ENCODE measurements at places on chromosomes 12 and 14.
A peak's percentile ranks its signal among the peaks of the same experiment; 100 is the strongest.

GRCh38 chr12:41121374-41121773 lies 66.7 kb upstream of the PDZRN4 start:
- no peak for DNase-seq

DNA sequence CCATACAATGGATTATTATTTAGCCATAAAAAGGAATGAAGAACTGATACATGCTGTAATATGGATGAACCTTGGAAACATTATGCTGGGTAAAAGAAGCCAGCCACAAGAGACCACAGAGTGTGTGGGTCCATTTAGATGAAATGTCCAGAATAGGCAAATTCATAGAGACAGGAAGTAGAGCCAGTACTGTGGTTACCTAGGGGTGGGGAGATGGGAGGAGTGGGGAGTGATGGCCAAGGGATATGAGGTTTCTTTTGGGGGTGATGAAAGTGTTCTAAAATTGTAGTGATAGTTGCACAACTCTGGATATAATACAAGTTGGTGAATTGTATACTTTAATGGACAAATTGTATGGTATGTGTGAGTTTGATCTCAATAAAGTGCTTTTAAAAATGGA lies 18.6 kb downstream of the JDP2 start:
- no peak for DNase-seq

GRCh38 chr12:52873513-52873831 lies 24.7 kb upstream of the KRT78 start:
- no peak for DNase-seq

GRCh38 chr12:117027251-117028086 lies 71.7 kb downstream of the TESC start:
- no peak for DNase-seq

DNA sequence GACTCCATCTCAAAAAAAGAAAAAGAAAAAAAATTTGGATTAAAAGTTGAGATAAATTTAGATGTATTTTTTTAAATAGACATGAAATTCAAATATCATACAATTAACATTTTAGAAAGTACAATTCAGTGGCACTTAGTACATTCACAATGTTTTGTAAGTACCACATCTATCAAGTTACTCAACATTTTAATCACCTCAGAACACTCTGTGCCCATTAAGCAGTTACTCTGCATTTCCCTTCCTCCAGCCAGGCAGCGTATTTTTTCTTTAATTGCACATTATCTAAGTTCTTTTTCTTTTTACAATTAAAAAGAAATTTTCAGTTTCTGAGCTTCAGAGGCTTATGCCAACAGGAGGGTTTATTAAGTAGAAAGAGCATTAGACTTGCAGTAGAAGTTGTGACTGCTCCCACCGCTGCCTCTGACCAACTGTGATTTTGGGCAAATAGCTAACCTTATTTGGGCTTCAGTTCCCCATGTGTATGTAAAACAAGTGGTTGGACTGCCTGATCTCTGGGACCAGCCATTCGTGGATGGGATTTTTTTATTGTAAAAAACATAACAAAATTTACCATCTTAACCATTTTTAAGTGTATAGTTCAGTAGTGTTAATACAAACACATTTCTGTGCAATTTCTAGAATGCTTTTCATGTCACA lies 65.7 kb downstream of the WNK1 start:
- DNase-seq = no peak

DNA sequence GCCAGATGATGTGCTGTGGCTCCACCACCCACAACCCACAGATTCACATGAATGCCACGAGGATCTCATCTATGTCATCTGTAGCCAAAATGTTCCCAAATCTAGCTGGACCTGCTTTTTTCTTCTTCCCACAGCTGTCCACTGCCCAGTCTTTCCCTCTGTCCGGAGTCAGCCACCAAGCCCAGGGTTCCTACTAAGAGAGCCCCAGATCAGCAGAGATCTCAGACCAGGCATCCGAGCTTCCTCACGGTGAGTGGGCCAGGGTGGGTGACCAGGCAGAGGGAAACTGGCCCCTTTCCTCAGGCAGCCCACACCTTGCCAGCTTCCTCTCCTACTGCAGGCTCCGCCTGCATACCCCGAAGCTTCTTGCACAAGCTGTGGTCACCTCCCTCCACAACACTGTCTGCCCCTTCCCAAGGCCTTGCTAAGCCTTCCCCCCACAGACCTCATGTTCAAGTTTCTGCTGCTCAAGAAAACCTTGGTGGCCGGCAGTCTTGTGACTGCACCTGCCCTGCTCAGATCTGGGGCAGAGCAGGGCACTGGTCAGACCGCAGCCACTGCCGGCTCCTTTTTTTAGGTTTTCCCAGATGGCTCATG lies 81.4 kb downstream of the ACTN1 start:
- no peak for DNase-seq

GRCh38 chr12:116880213-116880816 lies 926 bp downstream of the HRK start:
- no peak for DNase-seq

DNA sequence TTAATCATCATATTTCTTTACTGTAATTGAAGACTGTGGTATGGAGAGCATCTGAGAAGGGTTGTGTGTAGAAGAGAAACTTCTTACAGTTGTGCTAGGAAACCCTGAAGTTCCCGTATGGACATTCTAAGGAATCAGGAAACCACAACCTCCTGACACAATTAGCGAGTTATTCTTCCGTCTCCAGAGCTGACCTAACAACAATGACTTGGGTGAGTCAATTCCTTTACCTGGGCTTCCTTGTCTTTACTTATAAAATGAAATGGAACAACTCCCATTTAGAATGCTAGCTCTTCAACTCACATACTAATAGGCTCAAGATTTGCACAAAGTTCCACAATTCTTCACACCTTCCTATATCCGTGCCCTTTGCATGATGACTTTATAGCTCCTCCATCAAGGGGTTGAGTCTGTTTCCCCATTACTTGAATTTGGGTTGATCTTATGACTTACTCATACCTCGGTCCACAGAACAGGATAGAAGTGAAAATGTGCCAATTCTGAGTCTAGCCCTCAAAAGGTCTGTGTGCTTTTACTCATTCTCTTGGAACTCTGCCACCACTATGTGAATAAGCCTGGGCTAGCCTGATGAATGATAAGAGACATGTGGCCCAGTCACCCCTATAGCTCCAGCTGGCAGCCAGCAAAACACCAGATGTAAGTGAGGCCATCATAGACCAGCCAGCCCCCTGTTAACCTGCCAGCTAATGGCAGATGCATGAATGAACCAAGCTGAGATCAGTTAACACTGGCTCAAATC lies 459.4 kb downstream of the ETNK1 start:
- peak; percentile 8 for DNase-seq

- DNase-seq = no peak
Measured at GRCh38 chr12:68918960-68919359, 14.0 kb downstream of the CPM start.

GRCh38 chr14:75249958-75250336 lies 28.7 kb upstream of the FOS start:
- DNase-seq = no peak

DNA sequence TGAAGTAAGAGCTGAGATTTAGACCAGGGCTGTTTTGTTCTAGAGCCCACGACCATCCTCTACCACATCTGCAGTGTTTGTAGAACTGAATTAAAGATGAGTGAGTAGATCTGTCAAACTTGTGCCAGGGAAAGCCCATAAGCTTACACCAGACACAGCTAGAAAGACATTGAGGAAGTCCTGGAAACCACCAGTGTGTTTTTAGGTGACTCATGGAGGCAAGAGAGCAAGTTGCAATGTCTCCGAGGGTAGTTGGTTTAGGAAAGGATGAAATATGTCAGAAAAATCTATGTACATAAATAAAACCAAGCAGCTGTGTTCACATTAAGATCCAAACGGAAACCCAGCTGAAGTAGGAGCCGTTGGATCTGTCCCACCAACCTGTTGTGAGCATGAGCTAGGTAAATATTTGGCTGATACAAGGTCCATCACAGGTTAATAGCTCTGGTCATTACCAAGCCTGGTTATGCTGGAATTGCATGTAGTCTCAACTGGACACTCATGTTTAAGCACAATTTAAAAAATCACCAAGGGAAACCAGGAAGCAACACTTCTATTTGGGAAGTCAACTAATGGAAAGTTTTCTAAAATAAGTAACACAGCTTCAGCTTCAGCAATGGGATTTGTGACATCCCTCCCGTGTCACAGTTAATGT lies 49.9 kb upstream of the PLEKHG3 start:
- no peak for DNase-seq

GRCh38 chr12:16531621-16532020 lies 74.3 kb downstream of the LMO3 start:
- DNase-seq = no peak

GRCh38 chr14:57085801-57086200 lies 182.9 kb downstream of the EXOC5 start:
- no peak for DNase-seq

GRCh38 chr12:70353780-70354660 lies 12.1 kb upstream of the KCNMB4 start:
- DNase-seq = no peak

DNA sequence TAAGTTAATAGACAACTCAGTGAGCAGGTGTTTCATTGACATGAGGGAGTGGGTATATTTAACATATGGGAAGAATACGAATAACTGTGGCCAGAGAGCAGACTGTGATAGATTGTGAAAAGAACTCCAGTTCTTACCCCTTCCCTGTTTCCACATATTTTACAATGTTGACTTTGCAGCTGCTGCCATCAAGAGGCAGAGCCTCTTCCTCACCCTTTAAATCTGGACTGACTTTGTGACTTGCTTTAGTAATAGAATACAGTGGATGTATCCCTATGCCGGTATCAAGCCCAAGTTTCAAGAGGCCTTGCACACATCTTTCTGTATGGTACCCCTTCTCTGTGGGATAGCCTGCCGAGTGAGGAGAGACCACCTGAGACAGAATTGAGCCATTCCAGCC lies 356.7 kb downstream of the ETNK1 start:
- DNase-seq = no peak

- peak; percentile 2 for DNase-seq
Measured at GRCh38 chr12:105272152-105272551, 36.2 kb upstream of the APPL2 start.

GRCh38 chr14:105817971-105818711 lies 291.8 kb downstream of the TMEM121 start:
- no peak for DNase-seq

- DNase-seq = no peak
Measured at GRCh38 chr14:91207008-91207407, 37.5 kb downstream of the GPR68 start.

DNA sequence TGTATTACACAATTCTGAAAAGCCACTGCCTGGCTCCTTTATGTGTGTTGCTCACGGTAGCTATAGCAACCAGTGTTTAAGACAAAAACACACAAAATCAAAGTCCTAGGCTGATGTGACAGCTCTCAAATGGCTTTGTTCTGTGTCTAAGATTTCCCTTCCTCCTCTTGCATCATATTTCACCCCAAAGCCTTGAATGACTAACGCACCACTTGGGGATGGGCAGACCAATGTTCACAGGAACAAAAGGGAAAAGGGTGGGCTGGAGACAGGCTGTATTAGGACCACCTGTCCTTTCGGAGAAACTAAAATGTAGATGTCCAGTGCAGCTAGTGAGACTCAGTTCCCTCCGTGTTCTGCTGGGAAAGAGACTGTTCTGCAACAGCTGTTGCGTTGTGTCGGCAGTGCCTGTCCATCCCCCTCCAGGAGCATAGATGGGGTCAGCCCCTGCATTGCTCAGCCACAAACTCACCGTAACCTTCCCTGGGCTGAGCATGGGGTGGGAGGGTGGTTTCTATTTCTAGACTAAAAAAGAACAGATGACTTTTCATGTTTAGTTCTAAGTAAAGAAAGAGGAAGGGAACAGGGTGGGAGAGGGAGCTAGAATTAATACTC lies 26.8 kb upstream of the DAAM1 start:
- no peak for DNase-seq

DNA sequence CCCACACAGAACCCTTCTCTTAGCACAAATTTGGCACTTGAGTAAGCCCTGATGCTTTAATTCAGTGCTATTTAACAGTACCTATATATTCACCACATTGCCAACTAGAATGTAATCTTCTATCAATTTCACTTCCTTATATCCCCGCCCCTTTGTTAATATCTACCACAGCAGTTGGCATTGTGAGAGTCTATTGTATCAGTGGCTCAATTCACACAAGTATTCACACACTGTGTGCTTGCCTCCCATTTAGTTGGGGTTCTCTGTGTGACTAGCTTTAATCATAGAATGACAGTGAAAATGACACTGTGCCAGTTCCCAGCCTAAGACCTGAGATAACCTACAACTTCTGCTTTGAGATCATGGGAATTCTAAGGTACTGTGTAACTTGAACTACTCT lies 103.1 kb downstream of the SEC23A start:
- DNase-seq = no peak

GRCh38 chr14:59028476-59029202 lies 159.8 kb upstream of the DAAM1 start:
- DNase-seq = peak; percentile 35

GRCh38 chr12:50220363-50220995 lies 53.3 kb upstream of the CERS5 start:
- DNase-seq = no peak

DNA sequence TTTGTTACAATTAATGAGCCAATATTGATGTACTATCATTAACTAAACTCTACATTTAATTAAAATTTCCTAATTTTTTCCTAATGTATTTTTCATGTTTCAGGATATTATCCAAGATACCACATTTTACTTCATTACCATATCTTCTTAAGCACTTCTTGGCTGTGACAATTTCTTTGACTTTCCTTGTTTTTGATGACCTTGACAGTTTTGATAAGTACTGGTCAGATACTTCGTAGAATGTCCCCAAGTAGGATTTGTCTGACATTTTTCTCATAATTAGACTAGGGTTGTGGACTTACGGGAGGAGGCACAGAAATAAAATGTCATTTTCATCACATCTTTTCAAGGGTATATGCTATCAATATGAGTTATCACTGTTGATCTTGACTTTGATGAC lies 700.9 kb downstream of the BCL11B start:
- DNase-seq = no peak

DNA sequence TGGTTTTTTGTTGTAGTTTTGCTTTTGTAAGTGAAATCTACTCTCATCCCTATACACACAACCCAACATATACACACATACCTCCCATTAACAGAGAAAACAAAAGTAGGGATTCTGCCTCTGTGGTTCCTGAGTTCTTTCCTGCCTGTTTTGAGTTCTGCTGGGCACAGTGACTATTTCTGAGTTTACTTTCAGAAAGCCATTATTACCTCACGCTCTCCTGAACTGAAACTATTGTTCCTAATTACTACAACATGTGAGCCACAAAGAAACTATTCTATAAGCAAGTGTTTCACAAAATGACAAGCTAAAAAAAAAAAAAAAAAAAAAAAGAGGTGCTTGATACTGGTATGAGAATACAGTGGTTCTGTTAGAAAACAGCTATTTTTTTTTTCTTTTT lies 110.9 kb downstream of the ALG10B start:
- DNase-seq = no peak

GRCh38 chr14:37172024-37172869 lies at the start of gene SLC25A21:
Gene SLC25A21, minus strand, starts transcription at chr14:37172606.
- peak; percentile 95 for DNase-seq

- no peak for DNase-seq
Measured at GRCh38 chr14:73166399-73166798, 30.1 kb downstream of the PSEN1 start.

DNA sequence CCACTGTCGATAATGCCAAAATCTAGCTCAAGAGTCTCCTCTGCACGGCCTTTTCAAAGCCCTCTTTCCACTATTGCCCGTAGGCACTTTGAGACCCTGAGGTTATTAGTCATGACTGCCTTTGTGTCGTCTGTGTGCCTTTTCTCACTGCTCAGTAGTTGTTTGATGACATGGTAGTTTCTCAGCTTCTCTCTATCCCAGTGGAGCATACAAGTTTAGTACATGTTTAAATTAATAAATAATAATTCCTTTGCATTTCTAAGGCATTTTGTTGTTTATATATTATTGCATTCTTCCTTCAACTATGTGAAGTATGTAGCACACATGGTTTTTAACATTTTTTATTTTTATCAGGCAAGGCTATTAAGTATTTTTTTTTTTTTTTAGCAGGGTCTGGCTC lies 458.1 kb downstream of the PCNX1 start:
- no peak for DNase-seq
